ENCODE measurements at places on chromosomes 3 and 15.

DNA sequence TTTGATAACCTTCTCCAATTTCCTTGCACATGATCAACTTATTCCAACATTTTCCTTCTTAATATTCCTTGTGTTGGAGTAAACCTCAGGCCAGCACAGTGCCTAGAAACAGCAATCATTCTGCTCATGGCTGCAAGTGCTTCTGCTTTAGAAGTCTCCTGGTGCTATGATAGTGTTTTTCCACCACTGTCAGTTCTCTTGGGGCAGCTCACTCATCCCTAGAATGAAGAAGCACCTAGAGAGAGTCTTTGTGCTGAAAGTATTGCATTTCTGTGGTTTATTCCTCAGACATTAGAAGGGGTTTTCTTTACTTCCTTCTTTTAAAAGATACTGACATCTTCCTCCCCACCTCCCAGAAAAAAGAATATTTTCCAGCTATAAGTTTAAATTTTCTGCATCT is 183.5 kb downstream of the RYR3 start:
- no peak for DNase-seq

DNA sequence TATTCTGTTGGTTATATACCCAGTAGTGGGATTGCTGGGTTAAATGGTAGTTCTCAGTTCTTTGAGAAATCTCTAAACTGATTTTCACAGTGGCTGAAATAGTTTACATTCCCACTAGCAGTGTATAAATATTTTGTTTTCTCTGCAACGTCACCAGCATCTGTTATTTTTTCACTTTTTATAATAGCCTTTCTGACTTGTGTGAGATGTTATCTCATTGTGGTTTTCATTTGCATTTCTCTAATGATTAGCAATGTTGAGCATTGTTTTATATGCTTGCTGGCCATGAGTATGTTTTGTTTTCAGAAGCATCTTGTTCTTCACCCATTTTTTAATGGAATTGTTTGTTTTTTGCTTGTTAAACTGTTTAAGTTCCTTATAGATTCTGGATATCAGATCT is 612.7 kb upstream of the SGO1 start:
- DNase-seq, result no peak

DNA sequence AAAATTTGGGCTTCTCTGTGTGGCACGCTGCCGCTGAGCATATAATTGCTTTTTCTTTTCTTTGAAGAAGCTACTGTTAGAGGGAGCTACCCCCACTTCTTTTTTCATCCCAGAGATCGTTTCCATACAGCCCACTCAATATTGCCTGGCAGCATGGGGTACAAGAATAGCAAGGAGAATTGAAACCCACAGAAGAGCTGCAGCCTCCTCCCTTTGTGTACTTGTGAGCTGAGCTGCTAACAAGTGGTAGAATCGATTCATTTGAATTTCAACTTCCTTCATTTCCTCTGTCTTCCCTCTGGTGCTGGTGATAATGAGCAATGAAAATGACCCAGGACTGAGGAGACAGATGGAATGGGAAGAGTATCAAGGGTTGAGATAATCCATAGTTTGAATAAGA is 64.9 kb downstream of the LRRC3B start:
- no peak for DNase-seq

- DNase-seq, result no peak
These were observed 124.1 kb upstream of the MME start for GRCh38 chr3:154955907-154956533.

GRCh38 chr3:45704301-45704943 is 15.2 kb downstream of the SACM1L start:
- DNase-seq, result no peak

DNA sequence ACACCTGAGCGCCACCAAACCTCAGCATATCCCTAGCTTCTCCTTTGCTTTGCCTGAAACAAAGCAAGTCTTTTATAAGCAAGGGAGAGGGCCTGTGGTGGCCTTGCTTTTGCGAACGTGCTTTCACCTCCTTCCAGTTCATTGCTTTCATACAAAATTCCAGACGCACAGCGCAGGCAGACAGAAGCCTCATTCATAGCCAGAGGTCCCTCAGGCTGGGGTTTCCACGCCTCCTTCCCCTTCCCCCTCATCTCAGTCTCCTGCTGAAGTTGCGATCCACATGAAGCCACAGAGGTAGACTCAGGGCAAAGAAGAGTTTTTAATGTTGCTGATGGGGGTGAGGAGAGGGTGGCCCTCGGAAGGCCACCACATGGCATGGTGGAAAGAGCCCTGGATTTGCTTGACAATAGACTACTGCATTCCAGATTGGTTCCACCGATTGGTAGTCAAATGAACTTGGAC is 59.4 kb upstream of the FLNB start:
- DNase-seq, result no peak

DNA sequence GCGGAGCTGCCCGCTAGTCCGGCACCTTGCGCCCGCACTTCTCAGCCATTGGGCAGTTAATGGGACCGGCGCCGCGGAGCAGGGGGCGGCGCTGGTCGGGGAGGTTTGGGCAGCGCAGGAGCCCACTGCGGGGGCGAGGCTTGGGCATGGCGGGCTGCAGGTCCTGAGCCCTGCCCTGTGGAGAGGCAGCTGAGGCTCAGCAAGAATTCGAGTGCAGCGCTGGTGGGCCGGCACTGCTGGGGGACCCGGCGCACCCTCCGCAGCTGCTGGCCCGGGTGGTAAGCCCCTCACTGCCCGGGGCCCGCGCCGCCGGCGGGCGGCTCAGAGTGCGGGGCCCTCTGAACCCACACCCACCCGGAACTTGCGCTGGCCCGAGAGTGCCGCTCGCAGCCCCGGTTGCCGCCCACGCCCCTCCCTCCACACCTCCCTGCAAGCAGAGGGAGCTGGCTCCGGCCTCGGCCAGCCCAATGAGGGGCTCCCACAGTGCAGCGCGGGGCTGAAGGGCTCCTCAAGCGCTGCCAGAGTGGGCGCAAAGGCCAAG is 835.0 kb downstream of the TBL1XR1 start:
- no peak for DNase-seq

DNA sequence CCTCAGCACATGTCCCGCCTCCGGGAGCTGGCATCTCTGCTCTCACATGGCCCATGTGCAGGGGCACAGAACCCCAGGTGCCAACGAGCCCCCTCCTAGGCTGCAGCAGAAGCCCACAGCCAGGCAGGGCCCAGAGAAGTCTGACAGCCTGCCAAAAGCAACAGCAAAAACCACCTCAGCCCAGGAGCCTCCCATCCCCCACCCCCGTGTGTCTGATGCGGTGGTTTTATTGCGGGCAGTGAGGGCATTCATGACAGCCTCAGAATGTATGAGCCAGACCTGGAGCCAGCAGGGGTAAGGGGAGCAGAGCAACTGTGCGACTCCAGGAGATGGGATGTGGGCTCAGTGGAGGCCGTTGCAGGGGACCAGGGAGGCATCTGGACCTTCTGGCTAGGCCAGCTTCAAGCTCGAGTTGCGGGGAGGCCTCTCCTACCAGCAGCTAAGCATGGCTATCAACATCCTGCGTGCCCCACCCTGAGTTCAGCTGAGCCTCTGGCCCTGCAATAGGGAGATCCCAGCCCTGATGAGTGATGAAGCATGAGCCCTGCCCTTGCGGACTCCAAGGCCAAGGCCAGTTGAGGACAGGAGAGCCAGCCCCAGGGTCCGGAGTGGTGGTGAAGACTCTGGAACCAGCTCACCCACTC is 52.5 kb downstream of the CYP11A1 start:
- peak; percentile 4 for DNase-seq

DNA sequence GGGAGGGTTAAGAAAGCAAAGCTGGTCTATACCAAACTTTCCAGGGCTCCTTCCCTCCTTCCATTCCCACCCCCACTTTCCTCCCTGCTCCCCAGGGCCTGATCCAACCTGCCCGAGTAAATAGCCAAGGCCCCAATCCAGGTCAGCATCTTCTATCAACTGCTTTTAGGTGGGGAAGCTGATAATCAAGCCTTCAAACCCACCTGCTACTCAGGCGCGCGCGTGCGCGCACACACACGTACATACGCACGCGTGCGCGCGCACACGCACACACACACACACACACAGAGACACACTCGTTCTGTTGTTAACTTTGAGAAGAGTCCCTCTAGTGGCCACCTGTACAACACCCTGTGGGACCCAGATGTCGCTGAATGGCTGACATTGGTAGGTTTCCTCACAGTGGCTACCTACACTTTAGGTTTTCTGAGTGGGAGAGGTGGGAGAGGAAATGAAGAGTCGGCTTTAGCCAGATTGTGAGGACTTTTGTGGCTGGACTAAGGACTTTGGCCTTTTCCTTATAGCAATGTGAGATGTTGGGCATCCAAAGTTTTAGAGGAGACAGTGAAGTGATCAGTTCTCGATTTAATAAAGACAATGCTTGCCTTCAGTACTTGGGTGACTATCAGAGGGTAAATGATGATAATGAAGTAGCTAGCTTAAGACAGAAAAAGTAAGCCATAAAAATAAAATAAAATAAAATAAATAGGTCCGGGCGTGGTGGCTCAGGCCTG is 179.9 kb upstream of the C2CD4B start:
- peak; percentile 49 for DNase-seq

DNA sequence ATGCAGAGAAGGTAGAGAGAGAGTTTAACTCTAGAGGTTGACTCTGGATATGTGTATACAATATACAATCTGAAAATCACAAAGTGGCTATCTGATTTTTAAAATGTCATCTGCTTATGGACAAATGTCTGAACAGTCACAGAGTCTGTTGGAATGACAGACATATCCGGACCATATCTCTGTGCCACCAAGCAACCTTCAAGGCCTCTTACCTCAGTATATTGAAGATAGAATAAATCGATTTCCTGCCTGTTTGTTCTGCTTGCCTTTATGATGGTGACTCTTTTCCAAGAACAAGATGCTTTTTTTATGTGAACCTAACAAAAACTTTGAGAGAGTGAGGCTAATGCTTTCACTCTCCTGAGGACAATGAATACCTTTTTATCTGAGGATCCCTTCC is 151.1 kb downstream of the RBPMS2 start:
- DNase-seq, result no peak

DNA sequence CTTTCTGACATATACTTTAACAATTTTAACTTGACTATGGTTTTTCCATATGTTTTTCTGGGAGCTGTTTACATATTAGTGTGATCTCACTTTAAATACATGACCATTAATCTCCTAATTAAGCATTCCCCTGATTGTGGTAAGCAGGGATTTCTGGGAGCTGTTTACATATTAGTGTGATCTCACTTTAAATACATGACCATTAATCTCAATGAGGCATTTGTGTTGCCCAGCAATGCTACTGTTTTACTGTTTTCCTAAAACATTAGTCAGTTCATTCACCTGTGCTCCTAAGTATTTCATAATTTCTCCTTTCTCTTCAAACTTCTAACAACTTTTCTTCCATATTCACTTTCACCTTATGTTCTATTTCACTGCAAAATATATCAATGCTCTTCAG is 3.6 kb upstream of the GRAMD1C start:
- DNase-seq, result no peak

DNA sequence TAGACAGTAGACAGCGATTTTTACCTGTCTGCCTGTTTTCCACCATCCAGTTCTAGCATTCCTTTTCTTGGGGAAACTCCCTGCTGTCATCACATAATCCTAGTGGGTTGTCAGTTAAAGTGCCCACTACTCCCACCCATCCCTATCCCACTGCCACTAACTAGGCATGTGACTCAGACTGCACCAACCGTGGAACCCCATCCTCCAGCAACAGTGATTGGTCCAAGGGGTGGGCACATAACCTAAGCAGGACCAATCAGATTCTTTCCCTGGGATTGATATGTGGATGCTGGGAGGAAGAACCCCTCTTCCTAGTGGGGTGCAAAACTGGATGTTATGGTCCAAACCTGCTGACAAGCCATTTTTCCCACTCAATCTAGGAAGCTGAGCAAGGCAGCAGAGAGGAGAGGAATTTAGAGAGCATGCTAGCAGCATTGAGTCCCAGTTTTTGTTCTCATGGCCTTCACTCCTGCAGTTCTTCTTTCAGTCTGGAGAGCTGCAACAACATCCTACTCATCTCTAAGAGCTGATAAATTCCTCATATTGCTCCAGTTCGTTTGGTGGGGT is 3.9 kb upstream of the INSYN1 start:
- no peak for DNase-seq

- no peak for DNase-seq
These were observed 27.0 kb downstream of the PDE8A start for GRCh38 chr15:85008474-85009260.

DNA sequence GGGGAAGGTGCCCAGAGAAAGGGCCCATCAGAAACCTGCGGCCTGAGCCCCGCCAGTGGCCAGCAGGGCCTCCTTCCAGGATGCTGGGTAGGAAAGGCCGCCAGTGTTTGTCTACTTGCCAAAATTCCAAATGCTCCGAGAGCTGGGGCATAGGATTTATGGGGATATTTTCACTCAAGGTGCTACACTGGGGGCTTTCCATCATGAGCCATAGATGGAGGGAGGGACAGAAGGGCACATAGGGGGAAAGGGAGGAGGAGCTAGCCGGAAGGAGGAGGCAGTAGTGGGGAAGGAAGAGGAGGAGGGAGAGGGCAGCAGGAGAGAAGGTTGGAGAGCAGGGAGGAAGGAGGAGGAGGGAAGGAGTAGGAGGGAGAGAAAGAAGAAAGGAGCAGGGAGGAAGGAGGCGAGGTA is 494.7 kb upstream of the PROK2 start:
- no peak for DNase-seq

DNA sequence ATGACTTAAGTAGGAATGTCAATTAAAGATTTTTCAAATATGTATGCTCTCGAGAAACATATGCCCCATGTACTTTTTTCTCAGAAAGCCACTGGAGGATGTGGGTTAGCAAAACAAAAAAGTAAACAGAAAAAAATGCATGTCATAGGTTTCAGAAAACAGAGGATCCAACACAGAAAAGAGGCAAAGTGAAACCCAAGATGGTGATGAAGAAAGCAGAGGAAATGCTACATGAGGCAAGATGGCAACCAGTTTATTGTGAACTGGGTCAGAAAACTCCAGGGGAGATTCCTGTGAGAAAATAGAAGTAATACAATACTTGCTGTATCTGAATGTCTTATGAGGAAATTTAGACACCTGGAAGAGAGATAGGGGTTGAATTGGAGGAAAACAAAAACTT is 30.8 kb upstream of the EOMES start:
- no peak for DNase-seq

DNA sequence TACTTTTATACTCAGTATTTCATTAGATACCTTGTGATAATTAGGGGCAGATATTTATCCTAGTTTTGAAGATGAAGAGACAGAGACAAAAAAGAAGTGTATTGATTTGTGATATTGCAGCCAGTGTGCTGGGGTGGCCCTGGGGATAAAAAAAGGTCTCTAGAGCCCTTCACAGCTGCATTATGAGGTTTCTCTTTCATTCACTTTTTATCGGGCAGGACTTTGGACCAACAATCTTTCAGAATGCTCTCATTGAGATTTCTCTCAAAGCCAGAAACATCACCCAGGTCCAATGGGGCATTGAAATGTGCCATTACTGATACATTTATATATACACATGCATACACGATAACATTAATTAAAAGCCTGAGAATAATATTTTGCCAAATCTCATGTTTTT is 20.5 kb upstream of the SELENOT start:
- DNase-seq, result no peak

GRCh38 chr15:38004218-38004861 is 69.9 kb downstream of the TMCO5A start:
- no peak for DNase-seq

DNA sequence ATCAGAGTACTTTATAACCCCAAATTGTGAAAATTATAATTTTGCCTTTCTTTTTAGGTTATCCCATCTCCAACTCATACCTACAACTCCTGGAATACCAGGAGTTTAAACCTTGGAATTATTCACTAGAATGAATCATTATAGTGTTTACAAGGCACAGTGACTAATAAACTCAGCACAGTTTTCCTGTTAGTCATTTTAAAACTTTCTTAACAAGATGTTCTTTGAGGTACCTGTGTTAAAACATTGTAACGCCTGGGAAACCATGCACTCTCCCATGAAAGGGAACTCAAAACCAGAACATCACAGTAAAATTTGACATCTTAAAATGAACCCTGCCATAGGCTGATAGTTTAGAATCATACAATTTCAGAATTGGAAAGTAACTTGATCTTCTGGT is 132.4 kb upstream of the OSTN start:
- DNase-seq, result no peak
